ENCODE measurements at places on chromosomes 7 and 10. TPM values are rescaled to one million over a fixed set of nuclear protein-coding genes. Genes with fewer than 3 reads are reported as not detected.

Gene WASHC2A
- total RNA-seq: 41.2 TPM

Gene TRIM50
- total RNA-seq: not detected

Gene VENTX
- total RNA-seq: not detected

Gene DPP6
- 0.48 TPM for total RNA-seq

Gene SLC26A5
- total RNA-seq: not detected

Gene SCART1
- 0.50 TPM for total RNA-seq

Gene SEPHS1
- total RNA-seq: 57.0 TPM

Gene HTR7
- 0.89 TPM for total RNA-seq

Gene TMEM176B
- 0.26 TPM for total RNA-seq

Gene TMEM196
- not detected for total RNA-seq

Gene LBX1
- total RNA-seq: not detected

Gene WEE2
- not detected for total RNA-seq

GRCh38 chr10:26095781-26096180 is 120.8 kb upstream of the GAD2 start:
- DNase-seq: no peak

- no peak for DNase-seq
Observed at GRCh38 chr10:42986633-42987032, 90.2 kb upstream of the RET start.

DNA sequence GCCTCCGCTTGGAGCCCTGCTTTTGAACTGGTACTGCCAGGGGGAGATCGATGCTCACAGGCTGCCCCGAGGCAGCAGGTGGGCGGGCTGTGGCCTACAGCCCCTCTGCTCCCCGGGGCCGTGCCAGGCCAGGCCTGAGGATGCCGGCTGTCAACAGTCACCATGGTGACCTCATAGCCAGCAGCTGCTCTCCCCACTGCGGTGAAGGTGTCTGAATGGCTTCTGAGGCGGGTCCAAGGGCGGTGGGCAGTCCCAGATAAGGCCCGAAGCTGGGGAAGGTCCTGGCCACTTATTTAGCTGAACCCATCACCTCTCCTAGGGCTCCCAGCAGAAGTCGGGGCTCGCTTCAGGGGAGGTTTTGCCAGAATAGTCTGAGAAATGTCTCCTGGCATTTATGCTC is 179.3 kb downstream of the ARHGAP12 start:
- peak; percentile 72 for DNase-seq

DNA sequence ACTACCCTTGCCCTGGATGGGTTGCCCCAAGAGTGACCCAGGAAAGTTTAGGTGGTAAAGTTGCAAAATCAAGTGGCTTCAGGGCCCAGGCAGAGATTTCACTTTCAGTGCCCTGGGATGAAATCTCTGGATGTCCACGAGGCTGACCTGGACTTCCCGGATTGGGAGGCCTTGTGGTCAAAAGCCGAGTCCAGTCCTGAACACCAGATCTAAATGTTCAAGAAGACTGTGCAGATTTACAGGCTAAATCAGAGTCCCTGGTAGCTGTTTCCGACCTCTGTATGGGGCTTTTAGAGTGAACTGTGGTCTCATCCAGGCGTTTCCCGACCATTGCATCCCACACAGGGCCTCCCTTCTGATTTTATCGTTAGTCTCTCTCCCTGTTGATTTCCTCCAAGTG is 95.3 kb downstream of the WDR11 start:
- no peak for DNase-seq

DNA sequence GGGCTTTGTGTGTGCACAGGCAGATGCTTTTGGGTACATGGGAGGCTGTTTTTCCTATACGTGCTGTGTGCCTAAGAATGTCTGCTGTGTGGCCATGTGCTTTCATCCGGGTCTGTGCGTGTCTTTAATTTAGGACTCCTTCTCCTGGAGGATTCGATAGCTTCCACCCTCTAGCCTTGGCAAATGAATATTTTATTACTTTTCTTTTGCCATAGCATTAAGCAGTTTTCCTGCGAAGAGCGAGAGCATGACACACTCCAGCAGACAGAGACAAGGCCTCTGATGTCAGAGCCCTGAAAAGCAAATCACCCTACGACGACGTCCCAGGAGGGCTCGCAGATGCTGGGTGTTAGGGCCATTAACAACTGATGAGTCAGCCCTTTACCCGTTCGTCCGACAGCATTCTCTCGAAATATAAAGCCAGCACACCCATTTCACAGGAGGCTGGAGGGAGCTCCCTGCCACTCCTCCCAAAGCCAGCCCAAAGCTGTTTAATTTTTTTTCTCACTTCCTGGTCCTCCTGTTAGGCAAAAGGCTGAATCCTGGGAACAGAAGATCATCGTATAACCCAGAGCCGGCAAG is 311.3 kb upstream of the ZMIZ1 start:
- peak; percentile 94 for DNase-seq

DNA sequence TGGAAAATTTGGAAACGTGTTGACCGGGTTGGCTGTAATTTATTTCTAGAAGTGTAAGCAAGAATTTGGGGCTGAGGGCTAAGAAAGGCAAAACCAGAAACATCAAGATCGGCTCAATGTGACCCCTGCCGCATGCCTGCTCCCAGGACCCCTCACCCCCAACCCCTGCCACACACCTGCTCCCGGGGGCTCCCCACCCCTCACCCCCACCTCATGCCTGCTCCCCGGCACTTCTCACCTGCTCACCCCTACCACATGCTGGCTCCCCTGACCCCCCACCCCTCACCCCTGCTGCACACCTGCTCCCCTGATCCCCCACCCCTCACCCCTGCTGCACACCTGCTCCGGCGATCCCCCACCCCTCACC is 19.0 kb upstream of the CFAP46 start:
- no peak for DNase-seq

DNA sequence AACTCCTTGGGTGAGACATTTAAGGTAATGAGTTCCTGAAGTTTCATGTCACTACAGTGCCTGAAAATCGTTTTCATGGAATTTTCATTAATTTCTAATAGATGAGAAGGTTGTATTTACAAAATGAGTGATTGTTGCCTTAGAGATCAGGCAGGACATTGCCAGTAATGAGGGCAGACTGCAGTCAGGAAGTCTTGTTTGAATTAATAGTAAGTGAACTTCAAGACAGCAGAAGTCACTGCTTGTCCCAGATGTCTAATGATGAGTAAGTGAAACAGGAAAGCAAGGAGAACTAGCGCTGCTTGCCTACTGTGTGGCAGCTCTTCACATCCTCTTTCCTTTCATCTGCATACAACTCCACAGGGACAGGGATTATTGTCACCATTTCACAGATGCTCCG is 237.4 kb downstream of the BAMBI start:
- DNase-seq: no peak

- DNase-seq: no peak
Observed at GRCh38 chr10:75418293-75418692, 13.1 kb upstream of the LRMDA start.

DNA sequence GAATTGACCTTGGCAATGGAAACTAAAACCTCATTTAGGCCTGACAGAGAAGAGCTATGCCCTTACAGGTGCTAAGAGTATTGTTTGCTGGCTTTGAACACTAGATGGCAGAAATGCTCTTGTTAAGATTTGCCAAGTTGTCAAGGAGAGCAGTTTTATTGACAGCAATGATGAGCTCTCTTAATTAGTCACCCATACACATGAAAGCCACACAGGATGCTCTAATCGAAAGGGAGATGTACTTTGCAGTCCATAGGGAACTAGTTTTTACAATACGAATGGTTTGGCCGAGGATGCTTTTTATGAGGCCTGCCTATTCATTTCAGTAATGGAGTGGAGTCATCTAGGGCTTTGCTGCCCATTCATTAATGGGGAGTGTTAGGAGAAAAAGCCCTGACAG is 45.4 kb upstream of the MBL2 start:
- peak; percentile 27 for DNase-seq

DNA sequence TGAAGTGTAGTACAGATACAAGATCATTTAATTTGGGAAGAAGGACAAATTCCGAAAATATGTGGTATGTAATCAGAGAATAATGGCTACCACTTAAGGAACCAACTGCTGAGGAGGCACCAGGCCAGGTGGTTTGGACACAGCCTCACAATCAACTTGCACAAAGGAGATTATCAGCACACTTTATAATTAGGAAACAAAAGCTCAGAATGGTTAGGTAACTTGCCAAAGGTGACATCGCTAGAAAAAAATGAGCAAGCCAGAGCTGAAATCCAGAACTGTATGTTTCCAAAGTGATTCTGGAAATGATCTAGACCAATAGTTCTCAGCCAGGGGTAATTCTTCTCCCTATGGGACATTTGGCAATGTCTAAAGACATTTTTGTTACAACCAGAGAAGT is 36.6 kb downstream of the ERCC6 start:
- peak; percentile 58 for DNase-seq

GRCh38 chr7:147818317-147818716 is 772.2 kb upstream of the C7orf33 start:
- no peak for DNase-seq

- DNase-seq: no peak
Observed at GRCh38 chr10:105674448-105674847, 1033.4 kb downstream of the SORCS3 start.

DNA sequence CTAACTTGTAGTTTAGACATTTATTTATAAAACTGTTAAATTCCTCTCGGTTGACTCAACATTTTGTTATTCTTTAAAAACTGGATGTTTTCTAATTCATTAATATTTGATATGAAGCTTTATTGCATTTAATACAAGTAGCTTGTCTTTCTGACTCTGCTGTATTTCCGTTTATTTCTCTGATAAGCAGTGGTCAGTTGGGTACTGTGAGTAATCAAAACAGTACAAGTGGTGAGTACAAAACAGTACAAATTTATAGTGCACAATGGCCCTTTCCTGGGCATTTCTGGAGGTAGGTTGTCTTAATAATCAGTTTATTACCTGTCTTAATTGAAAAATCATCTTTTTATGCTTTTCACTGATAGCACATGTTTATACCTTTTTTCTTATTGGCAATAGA is 182.7 kb downstream of the CCSER2 start:
- no peak for DNase-seq

DNA sequence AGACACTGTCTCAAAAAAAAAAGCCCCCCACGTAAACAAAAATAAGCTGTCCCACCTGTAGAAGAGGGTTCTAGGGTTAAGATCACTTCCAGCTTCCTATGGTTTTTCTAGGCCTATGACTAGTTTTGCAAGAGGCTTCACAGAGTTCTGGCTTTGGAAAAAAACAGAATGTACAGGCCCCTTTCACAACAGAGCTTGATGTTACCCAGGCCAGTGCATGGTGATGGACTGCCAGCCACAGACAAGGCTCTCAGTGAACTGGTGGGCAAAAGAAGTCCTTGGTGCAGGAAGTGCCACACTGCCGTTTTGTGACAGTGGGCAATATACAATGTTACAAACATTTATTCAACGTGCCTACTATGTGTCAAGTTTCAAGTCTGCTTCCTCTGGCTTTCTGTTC is 18.3 kb upstream of the EFCAB10 start:
- no peak for DNase-seq

DNA sequence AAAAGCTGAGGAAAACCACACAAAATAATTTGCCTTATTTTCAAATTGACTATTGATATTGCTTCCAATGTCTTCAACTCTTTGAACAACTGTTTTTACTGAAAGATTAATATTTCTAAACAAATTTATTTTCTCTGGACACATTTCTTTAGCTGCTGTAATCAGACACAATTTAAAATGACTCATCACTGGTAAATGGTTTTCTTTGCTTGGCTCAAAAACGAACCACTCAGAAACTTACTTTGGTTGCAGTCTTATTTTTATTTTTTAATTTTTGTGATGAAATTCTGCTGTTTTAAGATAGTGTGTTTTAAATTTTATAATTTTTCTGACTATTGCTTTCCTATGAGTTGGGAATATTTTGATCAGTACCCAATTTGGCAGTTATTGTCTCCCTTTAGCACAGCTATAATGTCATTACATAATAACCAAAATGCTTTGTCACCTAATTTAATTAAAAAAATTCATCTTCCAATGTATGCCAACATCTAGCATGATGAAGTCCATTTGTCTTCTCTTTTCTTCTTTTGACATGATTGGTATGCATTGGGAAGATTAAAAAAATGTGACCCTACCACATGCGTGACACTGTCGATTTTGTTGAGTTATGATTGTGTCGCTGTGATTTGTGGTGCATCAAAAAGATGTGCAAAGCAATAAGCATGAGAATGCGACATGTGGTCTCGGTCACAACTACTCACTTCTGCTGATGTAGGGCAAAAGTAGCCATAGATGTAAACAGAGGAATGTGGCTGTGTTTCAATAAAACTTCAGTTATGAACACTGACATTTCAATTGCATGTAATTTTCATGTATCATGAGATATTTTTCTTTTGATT is 222.3 kb downstream of the SUGCT start:
- DNase-seq: peak; percentile 48

GRCh38 chr7:134901389-134902020 is 84.8 kb upstream of the AGBL3 start:
- no peak for DNase-seq

DNA sequence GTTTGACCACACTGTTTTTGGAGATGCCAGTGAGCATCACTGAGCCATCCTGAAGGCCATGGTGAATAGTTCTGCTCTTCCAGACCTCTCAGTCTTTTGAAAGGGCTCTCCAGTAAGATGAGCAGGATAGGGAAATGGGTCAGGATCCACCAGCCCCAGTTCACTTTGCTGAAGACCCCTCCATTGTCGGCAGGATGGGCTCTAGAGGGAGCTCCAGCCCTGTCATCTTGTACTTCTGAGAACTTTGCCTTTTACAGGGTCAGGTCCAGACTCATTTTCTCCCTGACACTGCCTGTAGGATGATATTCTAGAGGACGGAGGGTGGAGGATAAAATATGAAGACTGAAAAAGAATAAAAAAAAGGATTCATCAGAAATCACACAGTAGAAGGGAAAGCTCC is 13.1 kb downstream of the LHFPL3 start:
- DNase-seq: no peak

GRCh38 chr7:157711353-157711888 is 374.6 kb downstream of the DNAJB6 start:
- DNase-seq: no peak

GRCh38 chr7:111232249-111233084 is 141.5 kb downstream of the LRRN3 start:
- DNase-seq: peak; percentile 71

DNA sequence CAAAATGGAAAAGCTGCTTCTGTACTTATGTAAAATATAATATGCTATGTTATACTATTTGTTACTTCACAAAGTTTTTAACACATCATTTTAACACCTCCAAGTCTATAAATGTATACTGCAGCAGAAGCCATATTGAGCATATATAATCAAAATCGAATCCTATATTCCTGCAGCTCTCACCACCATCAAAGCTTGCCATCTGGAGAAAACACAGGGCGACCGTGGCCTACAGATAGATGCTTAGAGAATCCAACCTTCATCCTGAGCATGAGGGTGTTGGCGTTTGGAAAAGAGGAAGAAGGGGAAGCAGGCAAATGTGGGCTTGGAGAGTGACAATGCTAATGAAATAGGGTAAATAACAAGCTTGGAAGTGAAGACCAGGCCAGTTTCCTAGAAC is 258.8 kb upstream of the IMMP2L start:
- DNase-seq: no peak

- DNase-seq: peak; percentile 55
Observed at GRCh38 chr10:27646194-27646593, 99.4 kb downstream of the MKX start.

DNA sequence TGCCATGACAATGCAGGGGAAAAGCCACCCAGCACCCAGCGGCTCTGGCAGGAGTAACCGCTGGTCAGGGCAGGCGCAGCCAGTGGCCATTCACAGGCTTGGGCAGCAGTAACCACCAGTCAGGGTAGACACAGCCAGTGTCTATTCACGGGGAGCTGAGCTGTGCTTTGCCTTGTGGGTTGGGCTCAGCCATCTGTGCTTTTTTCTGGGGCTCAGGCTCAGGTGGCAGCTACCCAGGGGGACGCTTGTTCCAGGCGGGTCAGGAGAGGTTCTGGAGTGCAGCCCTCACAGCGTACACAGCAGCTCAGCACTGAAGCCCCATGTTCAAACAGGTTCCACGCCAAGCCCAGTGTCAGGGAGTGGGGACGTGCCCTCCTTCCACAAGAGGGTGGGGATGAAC is 28.5 kb downstream of the FOXL3 start:
- no peak for DNase-seq

Measured in astrocyte (in vitro differentiated cells and primary cell).